ENCODE measurements at places on chromosomes 1 and 21.
A peak's percentile ranks its signal among the peaks of the same experiment; 100 is the strongest.

- no peak for ATAC-seq
Measured at GRCh38 chr1:218686258-218686657, 341.1 kb downstream of the TGFB2 start.

DNA sequence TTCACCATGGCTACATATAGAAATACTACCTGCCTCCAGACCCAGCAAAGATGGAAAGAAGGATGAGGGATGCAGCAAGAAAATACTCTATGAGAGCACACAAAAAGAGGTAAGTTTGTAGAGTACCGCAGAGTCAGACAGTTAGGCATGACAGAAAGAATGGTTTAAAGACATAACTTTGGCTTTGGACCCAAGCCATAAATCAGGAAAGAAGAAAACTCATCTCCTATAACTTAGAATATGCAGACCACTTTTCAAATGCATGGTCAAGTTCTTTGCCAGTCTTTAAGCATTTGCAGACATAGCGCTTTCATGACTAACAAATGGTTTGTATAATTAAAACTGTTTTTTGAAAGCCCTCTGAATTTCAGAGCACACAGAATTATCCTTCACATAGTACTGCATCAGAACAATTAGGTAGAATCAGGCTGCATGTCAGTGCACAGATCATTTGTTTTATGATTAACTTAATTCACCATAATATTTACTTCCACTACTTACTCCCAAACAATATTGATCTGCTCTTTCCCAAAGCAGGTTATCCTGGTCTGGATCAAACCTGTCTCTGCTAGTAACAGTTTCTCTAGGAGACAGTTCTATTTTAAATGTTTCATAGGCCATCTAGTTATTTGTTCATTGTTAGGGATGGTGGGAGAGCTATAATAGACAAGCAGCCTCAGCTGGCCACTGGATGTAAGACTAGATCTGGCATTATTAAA is 280.7 kb upstream of the NR5A2 start:
- ATAC-seq: no peak

DNA sequence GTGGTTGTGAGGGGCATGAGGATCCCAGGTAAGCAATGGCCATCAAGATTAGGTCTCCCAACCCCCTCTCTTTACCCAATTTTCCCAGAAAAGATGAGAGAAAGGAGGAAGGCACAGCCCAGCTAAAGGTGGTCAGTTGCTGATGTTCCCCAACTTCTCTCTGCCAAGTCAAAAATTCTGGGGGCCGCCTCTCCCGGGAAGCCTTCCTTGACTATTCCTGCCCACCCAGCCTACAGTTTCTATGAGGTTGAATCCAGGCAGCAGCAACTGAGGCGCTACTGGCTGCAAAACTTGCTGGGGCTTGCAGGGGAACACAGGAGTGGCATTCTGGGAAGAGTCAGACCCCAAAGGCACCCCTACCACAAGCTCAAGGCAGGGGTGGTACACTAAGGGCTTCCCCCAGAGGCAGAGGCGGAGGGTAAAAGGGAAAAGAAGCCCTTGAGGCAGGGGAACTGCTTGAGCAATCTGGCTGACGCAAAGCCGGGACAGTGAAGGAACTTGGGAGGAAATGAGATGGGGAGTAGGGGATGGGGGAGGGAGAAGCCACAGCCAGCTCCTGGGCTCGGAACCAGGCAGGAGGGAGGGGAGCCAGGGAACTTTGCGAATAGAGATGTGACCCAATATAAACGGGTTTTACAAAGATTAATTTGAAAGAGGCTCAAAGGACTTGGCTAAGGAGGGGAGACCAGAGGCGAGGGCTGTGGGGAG is 31.2 kb downstream of the SDC3 start:
- ATAC-seq: no peak

- ATAC-seq: peak; percentile 24
Measured at GRCh38 chr1:3049905-3050304, 19.1 kb upstream of the PRDM16 start.

DNA sequence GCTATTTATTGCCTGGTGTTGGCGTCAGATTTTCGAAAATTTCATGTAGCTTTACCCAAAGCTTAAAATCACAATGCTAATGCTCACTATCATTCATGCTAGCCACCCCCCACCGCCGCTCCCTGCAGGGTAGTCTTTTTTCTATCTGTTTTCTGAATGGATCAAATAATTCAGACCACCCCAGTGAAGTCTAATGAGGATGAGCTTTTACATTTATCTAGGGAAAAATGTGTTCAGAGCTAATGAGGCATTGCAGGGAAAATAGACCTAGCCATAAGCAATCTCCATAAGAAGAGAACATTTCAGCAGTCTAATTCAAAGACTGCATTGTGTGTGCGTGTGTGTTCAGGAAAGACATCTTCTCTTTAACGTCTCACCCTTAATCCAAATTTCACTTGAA is 533.0 kb upstream of the PRMT6 start:
- no peak for ATAC-seq

DNA sequence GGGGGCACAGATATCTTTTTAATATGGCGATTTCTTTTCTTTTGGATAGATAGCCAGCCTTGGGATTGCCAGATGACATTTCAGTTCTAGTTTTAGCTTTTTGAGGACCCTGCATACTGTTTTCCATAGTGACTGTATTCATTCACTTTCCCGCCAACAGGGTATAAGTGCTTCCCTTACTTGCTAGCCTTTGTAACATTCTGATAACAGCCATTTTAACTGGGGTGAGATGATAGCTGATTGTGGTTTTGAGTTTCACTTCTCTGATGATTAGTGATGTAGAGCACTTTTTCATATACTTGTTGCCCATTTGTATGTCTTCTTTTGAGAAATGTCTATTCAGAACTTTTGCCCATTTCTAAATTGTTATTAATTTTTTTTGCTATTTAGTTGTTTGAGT is 151.9 kb downstream of the NTPCR start:
- no peak for ATAC-seq

GRCh38 chr1:156515956-156516355 is 15.4 kb upstream of the MEF2D start:
- no peak for ATAC-seq

- ATAC-seq: no peak
Measured at GRCh38 chr1:51902456-51902855, 23.9 kb upstream of the NRDC start.

DNA sequence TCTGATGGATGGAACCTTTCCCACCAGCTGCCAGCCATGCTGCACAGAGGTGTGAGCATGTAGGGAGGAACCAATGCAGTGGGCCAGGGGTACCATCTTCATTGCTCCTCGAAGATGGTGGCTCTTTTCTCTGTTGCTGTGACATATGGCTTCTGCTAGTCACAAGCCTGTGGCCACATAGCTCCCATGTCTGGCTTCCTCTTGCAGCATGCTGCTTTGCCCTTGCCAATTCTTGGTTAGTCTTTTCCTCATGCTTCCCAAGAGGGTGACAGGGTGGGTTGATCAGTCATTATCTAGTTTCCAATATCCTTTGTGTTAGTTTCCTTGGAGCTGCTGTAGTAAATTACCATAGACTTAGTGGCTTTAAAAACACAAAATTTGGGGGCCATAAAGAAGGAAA is 123.4 kb downstream of the ETS2 start:
- ATAC-seq: no peak

DNA sequence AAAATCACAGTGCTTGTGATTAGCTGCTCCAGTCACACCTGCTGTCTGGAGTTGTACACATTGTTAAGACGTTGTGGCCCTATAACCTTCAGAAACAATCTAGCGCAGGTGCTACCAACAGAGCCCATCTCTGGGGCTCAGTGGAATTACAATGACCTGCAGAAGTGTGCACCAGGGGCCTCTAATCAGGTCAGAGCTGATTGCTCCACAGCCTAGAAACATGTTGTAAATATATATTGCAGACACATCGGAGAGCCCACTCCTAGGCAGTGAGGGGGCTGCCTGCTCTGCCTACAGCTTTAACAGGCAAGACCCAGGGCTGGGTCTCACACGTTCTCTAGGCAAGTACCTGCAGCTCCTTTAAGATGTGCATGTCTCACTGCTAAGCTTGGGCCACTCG is 302.0 kb downstream of the SIPA1L2 start:
- peak; percentile 28 for ATAC-seq

GRCh38 chr1:68919075-68919474 is 422.2 kb upstream of the DEPDC1 start:
- no peak for ATAC-seq

DNA sequence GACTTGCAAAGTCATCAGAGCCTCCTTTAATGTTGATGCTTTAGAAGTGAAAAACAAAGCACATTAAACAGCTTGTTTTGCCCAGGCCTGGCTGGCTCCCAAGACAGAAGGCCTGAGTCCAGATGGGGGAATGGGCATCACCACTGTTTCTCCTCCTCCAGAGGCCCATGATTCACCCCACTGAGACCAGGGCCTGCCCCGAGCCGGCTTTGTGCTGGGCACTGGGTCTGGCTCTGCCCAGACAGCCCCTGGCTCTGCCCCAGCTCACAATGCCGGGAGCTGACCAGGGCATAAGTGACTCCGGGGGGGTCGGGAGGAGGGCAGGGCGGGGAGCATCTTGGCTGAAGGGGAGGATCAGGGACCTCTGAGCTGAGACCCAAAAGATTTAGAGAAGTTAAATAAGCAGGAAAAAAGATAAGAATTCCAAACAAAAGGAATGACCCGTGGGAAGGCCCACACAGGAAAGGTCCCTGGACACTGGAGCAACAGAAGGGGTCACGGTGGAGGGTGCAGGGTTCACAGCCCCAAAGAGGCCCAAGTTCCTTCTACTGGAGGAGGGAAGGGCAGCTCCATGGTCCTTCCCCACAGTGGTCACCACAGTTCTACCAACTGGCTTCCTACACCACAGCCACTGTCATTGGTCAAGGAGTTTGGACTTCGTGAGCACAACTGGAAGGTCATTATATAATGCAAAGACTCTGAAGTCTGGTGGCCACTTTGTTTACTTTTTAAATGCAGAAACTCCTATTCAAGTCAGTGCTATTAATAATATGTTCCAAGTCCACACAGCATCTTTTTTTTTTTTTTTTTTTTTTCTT is 5.5 kb downstream of the C2CD2 start:
- ATAC-seq: no peak
